Psoas muscle (tissue), 8 donors: ENCODE measurements at places on chromosomes 7 and 10. TPM values are rescaled to one million over a fixed set of nuclear protein-coding genes. Genes with fewer than 3 reads are reported as not detected.

DNA sequence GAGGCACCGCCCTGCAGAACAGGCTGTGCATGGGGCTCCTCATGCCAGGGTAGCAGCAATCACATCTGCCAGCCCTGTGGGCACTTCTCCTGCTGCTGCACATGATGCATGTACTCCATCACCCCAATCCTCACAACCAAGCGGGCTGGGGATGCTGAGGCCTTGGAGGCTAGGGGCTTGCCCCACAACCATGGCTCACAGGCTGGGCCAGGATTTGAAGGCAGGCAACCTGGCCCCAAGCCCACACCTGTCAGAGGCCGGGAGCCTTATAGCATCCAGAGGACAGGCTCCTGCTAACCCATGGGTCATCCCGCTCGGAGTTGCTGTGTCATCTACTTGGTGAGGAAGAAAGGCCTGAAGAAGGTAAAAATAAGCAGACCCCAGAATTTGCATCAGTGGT lies 2.2 kb downstream of the POLM start:
- no peak for DNase-seq

DNA sequence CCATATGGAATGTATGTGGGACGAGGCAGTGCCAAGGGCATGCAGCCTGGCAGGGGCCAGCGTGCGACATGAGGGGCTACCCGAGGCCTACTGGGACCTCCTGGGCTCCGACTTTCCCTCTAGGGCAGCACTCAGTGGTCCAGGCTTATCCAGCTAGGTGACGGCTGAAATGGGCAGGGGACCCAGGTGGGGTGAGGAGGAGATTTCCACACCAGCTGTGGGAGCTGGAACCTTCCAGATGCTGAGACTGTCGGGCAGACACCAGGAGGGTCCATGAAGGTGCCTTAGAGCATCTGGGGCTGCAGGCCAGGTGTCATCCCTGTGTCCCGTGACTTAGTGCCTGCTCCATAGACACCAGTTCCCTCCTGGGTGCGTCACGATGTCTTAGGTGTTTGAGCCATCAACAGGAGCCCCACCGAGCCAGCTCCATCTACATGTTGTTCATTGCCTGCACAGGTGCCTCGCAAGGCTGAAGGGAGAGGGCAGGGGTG lies 13.4 kb downstream of the ZNF316 start:
- no peak for DNase-seq

DNA sequence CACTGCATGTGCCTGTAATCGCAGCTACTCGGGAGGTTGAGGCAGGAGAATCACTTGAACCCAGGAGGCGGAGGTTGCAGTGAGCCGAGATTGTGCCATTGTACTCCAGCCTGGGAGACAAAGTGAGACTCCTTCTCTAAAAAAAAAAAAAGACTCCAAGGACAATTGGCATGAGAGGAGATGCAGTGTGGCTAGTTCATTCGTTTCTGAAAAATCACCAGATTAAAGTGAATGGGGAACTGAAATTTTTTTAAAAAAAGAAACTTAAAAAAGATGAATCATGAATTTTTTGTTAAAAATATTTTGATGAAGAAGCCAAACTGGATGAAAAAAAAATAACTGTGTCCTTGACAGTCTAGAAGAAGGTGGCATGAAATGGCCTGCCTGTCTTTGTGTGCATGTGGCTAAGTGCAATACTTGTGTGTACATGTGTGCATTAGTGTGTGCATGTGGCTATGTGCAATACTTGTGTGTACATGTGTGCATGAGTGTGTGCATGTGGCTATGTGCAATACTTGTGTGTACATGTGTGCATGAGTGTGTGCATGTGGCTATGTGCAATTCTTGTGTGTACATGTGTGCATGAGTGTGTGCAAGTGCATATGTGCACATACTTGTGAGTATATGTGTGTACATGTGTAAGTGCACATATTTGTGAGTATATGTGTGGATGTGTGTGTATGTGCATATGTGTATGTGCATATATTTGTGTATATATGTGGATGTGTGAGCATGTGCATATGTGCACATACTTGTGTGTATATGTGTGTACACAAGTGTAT lies 391.7 kb upstream of the KLF6 start:
- DNase-seq, result no peak

DNA sequence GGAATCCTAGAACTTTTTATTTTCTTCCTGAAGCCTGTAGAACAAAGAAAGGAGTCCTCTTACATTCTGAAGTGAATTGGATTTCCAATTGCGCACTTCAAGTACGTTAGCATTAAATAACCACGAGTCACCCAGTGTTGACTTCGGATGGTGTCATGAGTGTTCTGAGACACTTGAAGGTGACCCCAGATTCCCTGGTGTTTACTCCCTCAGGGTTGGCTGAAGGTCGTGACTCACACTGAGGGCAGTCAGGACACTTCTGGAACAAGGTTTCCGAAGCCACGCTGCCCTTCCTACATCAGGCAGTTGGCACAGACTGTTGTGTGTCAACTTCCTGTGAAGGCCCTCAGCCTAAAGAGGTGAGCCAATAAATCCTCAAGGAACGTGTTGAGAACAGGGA lies 186.6 kb upstream of the CELF2 start:
- peak; percentile 58 for DNase-seq

- no peak for DNase-seq
Measured at GRCh38 chr10:96288151-96288621, 16.0 kb upstream of the DNTT start.

DNA sequence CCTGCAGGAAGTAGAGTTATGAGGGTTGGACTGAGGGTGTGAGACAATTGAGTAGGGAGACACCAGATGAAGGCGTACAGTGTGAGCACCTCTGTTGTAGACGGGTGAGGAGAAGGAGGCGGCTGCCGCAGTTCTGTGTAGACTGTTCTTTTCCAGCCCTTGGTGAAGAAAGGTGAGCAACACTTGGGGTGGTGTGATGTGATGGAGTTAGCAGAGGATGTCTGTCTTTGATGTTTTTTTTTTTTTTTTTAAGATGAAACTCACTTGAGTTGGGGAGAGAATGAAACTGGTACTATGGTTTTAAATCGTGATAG lies 42.8 kb upstream of the RNF216 start:
- no peak for DNase-seq

GRCh38 chr7:147060070-147060469 lies 943.5 kb downstream of the CNTNAP2 start:
- DNase-seq, result no peak

- no peak for DNase-seq
Measured at GRCh38 chr7:22801912-22802311, 20.7 kb downstream of the TOMM7 start.

Gene NEUROD6
- polyA plus RNA-seq, result not detected

Gene SEMA3C
- polyA plus RNA-seq, result 6.6 TPM
